NCI-H2171 treated with DMSO at 0.1 percent for 48 hours (cell line): ENCODE measurements at places on chromosomes 1 and 21.

- DNase-seq, result peak; percentile 83
Observed at GRCh38 chr1:65471861-65472332, 51.4 kb downstream of the LEPR start.

DNA sequence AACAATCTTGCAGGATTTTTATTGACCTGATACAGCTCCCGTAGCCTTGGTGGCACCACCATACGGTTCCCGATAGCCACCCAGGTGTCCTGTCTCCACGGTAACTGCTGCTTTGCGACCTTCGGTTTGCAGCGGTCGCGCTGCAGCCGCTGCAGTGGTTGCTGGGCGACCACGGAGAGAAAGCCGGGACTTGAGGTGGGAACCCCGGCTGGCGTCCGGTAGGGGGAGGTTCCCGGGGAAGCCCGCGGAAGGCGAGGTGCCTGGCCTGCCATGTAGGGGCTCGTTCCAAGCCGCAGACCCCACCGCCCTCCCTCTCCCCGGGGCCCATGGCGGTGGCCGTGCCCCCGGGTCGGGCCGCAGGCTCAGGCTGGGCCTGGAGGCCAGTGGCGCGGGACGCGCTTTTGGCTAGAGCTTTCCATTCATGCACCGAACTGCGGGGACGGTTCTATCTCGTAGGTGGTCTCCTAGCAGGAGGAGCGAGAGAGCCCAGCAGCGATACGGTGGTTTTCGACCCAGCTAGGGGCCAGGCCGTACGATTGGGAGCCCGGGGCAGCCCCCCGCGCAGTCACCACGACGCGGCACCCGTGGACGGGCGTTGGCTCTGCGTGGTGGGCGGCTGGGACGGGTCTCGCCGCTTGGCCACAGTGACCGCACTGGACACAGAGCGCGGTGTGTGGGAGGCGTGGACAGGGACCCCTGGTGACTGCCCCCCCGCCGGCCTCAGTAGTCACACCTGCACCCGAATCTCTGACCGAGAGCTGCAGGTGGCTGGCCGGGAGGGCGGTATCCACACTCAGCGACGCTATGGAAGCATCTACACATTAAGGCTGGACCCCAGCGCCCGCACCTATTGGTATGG is at the start of gene KLHDC9:
TSS of gene KLHDC9 (plus strand) at position 152 of the 859 bp plus-strand sequence. CDS start at position 327, 175 bp downstream.
- peak; percentile 90 for DNase-seq

GRCh38 chr1:9249534-9250410 is 15.2 kb downstream of the H6PD start:
- no peak for DNase-seq

DNA sequence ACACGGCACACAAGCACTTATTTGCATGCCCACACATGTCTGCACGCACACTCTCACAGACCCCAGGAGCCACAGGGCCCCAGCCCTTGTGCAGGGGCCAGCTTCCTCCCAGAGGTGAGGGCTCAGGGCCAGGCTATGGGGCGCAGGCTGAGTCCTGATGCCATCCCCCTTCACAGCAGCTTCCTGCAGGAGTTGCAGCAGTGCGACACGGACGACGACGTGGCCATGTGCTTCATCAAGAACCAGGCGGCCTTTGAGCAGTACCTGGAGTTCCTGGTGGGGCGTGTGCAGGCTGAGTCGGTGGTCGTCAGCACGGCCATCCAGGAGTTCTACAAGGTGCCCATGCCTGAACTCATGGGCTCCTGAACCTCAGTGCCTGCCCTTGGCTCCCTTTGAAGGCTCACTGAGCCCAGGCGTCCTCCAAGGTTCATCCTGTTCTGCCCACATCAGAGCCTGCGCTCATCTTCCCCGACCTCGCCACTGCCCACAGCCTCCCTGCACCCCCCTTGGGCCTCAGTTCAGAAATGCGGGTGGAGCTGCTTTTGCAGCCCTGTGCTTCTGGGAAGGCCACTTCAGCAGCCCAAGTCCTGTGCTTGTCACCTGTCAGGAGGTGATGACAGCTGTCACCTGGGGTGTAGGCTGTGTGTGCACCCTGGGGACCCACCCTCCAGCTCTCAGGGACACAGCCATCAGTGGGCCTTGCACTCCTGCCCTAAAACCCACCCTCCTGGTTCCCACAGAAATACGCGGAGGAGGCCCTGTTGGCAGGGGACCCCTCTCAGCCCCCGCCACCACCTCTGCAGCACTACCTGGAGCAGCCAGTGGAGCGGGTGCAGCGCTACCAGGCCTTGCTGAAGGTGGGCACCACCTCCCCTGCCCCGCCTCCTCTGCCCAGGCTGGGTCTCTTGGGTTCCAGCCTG is 66.6 kb downstream of the TRIM11 start:
- DNase-seq, result no peak

- no peak for DNase-seq
Observed at GRCh38 chr1:208807446-208808127, 563.4 kb upstream of the PLXNA2 start.

DNA sequence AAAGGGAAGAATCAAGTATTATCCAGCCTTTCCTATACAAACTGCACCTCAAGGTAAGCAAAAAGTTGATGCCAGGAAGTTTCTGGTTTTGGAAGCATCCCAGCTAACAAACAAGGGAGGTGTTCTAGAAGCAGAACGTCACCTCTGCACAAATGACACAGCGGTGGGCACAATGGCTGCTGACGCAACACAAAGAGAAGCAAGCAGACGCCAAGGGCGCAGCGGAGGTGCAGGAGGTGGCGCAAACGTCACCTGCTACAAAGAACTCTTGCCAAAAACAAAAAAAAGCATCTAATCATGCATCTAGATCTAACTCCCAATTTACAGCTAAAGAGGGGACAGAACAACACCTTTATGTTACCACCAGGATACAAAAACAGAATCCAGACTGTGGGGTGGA is 88.5 kb downstream of the NPHP4 start:
- DNase-seq, result no peak

DNA sequence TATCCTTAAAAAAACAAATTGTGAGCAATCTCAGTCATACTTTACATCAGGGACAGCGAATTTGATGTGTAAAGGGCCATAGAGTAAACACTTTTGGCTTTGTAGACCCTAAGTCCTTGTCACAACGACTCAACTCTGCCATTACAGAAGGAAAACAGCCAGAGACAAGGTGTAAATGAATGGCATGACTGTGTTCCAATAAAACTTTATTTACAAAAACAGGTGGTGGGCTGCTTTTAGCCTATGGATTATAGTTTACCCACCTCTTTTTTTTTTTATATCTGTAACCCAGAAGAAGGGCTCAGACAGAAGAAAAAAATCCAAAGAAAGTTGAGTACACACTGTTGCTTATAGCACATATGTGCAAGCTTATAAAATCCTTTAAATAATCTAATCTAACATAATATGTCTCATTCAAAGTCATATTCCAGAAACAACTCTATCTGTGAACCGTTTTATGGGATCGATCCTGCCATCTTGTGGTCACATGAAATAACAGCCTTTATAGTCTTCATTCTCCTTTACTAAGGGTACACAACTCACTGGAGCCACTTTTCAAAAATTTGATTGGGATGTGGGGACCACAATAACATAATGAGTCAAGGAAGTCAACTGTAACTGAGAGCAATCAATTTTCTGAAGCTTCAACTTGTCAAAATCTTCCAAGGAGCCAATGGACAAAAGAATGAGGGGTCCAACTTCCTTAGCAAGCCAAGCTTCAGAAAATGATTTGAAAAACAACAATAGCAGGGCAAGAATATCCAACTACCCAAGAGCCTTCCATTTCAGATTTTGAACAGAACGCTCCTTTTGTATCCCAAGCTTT is 142.2 kb upstream of the KRTAP19-8 start:
- DNase-seq, result peak; percentile 41

- no peak for DNase-seq
Observed at GRCh38 chr1:5733596-5733995, 258.6 kb downstream of the NPHP4 start.

GRCh38 chr1:70909262-70909822 is 138.3 kb downstream of the PTGER3 start:
- no peak for DNase-seq

DNA sequence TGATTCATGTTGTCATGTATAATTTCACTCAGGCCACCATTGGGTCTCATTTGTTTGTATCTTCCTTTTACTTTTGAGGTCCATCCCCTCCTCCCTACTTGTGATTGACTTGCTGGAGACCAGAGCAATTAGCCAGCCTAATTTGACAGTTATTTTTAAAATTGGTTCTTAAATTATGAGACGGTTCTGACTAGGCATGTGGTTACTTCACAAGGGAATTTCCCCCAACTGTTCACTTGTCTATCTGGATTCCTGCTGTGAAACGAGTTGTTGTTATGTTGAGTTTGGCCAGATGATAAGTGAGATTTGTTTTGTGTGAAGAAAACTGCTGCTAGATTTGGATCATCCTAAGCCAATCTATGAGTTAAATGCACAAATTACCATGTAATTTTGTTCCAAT is 359.1 kb downstream of the BARHL2 start:
- no peak for DNase-seq

GRCh38 chr1:111911061-111911460 is 78.4 kb downstream of the KCND3 start:
- no peak for DNase-seq

- DNase-seq, result no peak
Observed at GRCh38 chr1:94651076-94651475, 109.5 kb upstream of the F3 start.

DNA sequence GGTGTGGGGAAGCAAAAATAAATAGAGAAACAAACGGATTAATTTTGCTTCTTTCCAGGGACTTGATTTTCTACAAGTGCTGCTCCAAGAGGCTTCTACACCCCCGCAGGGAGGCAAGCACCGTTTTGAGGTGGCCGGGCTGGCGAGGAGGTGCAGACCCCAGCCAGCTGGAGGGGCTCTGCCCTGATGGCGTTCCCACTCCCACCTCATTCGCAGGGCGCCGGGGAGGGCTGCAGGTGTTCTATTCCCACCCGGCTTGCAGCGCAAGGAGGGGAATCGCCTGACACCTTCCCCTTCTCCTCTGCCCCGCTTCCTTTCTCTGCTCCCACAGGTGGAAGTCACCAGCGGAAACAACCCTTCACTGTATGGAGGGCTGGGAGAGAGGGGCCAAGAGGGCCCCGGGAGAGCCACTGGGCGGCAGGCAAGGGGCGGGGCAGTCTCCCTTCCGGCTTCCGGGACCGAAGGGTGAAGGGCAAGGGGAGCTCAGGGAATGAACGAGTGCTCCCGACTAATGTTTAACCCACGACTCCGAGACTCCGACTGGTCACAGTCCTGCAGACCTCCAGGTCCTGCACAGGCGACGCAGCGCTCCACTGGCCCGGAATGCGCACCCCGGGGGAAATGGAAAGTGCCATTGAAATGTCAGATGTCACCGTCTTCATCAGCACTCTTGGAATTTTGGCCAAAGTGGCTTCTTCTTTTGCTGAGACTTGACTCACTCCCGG is 29.1 kb downstream of the TEX35 start:
- DNase-seq, result peak; percentile 22

GRCh38 chr1:101977266-101977665 is 19.5 kb downstream of the OLFM3 start:
- DNase-seq, result no peak

DNA sequence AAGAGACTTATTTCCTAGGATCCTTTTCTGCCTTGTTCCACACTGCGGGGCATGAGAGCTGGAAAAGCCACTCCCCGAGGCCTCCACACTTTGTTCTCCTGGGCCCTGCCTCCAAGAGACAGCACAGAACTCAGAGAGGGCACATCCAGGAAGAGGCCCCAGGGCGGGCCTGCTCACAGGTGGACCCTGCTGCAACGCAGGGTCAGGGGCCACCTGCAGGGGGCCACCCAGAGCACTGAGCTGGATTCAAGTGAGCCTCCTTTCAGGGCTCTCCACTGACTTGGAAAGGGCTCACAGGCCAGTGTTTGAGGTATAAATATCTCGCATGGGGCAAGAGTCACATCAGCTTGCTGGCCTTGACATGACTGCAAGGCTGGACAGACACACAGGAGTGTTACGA is 4.8 kb downstream of the RGS16 start:
- DNase-seq, result no peak

GRCh38 chr1:171585715-171586114 is 36.3 kb upstream of the MYOCOS start:
- DNase-seq, result peak; percentile 72

DNA sequence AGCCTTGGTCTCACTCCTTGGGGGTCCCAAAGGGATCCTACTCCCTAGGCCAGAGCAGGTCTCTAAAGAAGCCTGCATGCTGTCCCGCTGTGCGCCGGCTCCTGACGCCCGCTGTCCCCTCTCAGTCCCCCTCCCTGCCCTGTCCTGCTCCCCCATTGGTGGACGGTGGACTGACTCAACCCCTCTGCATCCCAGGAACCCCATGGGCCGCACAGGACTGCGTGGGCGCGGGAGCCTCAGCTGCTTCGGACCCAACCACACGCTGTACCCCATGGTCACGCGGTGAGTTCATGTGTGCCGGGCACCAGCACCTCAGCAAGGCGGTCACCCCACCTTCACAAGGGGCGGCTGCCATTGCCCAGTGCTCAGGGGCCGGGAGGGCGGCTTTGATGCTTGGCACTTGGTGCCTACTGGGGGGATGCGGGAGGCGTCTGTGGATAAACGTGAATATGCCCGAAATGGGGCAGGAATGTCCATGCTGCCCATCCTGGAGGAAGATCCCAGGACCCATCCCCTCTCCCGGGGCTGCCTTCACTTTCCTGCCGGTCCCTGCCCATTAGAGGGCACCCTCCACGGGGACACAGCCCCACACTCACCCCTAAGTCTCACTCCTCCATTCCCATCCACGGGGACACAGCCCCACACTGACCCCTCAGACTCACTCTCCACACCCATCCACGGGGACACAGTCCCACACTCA is 20.2 kb upstream of the LRRC3 start:
- no peak for DNase-seq

GRCh38 chr1:199404191-199404590 is 623.3 kb upstream of the NR5A2 start:
- peak; percentile 7 for DNase-seq

DNA sequence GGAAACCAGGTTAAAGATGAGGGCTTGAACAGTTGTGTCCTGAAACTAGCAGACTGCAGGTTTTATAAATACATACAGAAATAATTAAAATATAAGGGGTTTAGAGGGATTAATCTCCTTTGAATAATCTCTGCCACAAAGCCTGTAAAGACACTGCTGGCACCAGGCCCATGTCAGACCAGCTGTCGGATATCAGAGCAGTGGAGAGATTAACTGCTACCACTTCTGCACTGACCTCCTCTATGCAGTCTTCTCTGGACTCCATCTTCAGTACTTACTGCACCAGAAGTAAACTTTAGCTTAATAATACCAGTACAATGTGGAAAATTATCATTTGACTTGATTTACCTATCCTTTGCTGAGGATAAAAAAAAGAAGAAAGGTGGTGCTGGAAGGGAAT is 128.6 kb downstream of the LHX4 start:
- DNase-seq, result peak; percentile 77

GRCh38 chr21:20661745-20662422 is 336.3 kb upstream of the NCAM2 start:
- peak; percentile 58 for DNase-seq

DNA sequence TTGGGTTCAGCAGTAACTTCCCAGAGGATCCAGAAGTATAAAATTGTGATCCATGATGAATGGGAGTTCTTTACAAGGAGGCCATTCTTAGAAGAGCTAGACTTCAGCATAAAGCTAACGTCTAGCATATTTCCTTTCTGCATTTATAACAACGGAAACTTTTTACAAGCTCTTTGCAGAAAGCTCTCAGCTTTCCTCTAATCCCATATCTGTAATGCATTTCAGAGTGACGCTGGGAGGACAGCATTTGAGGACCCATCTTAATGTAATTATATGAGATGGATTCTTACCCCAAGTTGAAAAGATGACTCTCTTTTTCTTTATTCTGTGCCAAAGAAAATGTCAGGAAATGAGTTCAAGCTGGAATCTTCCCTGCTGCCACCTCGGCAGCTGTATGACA is 132.0 kb upstream of the CACHD1 start:
- no peak for DNase-seq
